ENCODE measurements at places on chromosomes 13 and 19. TPM values are rescaled to one million over a fixed set of nuclear protein-coding genes. Genes with fewer than 3 reads are reported as not detected.

TUBA3C gene
- total RNA-seq = not detected

URAD gene
- not detected for total RNA-seq

APC2 gene
- total RNA-seq = 0.50 TPM

GGACT gene
- 6.6 TPM for total RNA-seq

CRTC1 gene
- total RNA-seq = 2.1 TPM

ZNF536 gene
- 0.50 TPM for total RNA-seq

TMEM255B gene
- total RNA-seq = 10.4 TPM

KLF12 gene
- total RNA-seq = 11.4 TPM

KCNC3 gene
- under 0.01 TPM for total RNA-seq

CEACAM4 gene
- not detected for total RNA-seq

ZNF550 gene
- total RNA-seq = 6.9 TPM

ATP4B gene
- total RNA-seq = not detected

B3GNT8 gene
- 1.3 TPM for total RNA-seq

IFI30 gene
- total RNA-seq = 8.8 TPM

FGF21 gene
- not detected for total RNA-seq

TJP3 gene
- total RNA-seq = not detected

FPR1 gene
- not detected for total RNA-seq

NOSIP gene
- total RNA-seq = 67.9 TPM
